ENCODE measurements at places on chromosomes 5 and 9.

GRCh38 chr5:34496260-34496691 lies 159.9 kb upstream of the RAI14 start:
- DNase-seq = no peak

DNA sequence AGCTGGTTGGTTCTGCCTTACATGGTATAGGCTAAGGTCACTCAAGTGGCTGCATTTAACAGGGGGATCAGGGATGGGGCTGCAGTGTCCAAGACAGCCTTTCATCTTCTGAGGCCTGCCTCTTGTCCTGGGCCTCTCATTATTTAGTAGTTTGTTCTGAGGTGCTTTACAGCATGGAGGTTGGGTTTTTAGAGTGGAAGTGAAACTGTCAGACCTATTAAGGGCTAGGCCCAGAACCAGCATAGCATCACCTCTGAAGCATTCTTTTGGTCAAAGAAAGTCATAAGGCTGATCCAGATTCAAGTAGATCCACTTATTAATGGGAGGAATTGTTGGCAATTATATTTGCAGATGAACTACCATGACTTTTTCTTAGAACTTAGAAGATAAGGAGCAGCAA lies 146.0 kb upstream of the NMUR2 start:
- no peak for DNase-seq

GRCh38 chr9:136291306-136292025 lies 12.4 kb downstream of the CCDC187 start:
- DNase-seq = no peak

DNA sequence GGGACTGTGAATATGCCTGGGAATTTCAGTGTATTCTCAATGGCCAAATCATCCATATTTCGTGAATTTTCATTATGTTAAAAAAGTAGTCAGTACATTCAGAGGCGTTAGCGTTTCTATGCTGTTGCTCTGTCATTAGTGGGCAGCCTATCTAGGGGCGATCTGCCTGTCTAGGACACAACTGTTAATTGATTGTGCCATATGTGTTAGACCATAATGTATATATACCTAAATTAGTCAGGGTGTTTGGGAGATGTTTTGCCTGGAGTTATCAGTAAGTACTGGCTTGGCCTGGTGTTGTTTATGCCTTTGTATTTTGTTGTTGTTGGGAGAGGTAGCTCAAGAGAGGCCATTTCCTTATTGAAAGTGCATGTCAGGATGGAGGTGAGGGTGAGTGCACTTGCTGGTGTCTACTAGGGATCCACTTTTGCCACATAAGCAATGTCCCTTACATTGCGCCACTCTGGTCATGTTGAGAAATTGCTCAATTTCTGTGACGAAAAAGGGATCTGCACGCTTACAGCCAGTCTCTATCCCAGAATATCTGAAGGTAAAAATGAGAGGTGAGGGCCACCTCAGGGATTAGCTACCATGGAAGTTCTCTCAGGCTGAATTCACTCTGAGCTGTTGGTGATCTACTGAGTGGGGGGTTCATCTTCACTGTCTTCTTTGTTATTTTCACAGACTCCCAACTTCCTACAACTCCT lies 123.3 kb downstream of the ST8SIA4 start:
- peak; percentile 38 for DNase-seq

GRCh38 chr9:115673599-115673998 lies 480.0 kb upstream of the PAPPA start:
- DNase-seq = no peak

GRCh38 chr9:122042056-122042455 lies 51.1 kb downstream of the TTLL11 start:
- no peak for DNase-seq

GRCh38 chr9:75937521-75938258 lies 47.2 kb downstream of the PCSK5 start:
- DNase-seq = no peak

DNA sequence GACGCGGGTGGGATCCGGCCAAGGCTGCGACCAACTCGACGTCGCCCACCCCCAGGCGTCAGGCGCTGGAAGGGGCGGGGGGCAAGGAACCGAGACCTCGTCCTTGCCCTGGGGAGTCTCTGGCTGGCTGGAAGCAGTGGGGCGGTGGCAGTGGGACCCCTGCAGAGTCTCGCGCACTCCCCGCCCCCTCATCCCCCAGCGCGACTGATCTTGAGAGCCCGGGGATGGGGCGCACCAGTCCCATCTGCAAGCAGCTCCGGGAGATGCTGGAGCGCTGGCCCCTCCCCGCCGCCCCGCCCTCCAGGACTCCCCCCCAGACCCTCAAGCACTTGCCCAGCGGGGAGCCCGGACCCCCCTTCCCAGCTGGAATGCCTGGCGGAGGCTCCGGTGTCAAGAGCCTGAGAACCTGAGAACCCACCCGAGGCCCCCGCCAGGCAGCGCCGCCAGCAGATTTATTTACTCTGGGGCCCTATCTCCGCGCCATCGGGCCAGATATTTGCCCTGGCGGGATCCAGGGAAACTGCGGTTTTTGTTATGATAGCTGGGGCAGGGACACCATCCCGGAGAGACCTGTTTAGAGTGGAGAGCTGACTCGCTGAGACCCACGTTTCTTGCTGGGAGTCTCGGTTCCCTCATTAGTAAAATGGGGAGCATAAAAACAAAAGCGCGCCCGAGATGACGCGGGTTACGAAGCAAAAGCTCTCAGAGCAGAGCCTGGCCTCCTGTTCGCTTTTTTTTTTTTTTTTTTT lies 1.2 kb downstream of the PRRT1B start:
- DNase-seq = no peak

GRCh38 chr9:8564960-8565359 lies 765.4 kb upstream of the DMAC1 start:
- no peak for DNase-seq

GRCh38 chr9:109020581-109021511 lies 7.5 kb upstream of the CTNNAL1 start:
- no peak for DNase-seq

GRCh38 chr5:126516133-126516532 lies 78.9 kb downstream of the ALDH7A1 start:
- DNase-seq = no peak

DNA sequence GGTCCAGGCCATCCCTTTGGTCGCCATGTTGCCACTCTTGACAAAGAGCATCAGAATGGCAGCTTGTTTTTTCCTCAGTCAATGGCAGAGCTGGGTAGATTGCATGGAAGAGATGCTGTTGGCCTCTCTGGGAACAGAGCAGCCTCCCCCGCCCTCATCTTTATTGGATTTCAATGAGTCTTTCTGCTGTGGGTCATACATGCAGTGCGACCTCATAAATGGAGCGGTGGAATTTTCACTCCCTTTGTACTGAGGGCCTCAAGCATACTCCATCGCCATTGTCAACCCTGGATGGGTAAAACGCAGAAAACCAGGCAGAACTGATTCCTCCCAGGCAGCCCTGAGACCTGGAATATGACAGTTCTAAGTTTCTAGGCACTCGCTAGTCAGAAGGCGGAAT lies 71.8 kb downstream of the ZNF618 start:
- DNase-seq = peak; percentile 0

GRCh38 chr5:97538912-97539311 lies 355.9 kb upstream of the RIOK2 start:
- no peak for DNase-seq

DNA sequence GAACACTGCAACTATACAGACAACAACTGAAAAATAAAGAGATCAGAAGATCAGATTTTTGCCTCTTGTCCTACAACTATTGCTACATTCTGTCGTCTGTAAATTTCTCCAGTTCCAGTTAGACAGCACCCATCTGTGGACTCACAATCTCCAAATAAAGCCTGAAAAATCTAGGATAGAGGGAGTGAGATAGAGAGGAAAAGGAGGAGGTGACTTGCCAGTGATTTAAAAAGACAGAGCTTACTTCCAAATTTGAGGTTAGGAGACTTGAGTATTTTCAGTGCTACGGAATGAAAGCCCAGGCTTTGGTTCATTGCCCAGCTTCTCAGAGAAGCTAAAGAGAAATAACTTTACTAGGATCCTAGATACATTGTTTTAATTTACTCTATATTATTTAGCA lies 63.6 kb downstream of the PTCD2 start:
- no peak for DNase-seq

GRCh38 chr9:76161541-76161940 lies 232.7 kb downstream of the RFK start:
- DNase-seq = peak; percentile 60

DNA sequence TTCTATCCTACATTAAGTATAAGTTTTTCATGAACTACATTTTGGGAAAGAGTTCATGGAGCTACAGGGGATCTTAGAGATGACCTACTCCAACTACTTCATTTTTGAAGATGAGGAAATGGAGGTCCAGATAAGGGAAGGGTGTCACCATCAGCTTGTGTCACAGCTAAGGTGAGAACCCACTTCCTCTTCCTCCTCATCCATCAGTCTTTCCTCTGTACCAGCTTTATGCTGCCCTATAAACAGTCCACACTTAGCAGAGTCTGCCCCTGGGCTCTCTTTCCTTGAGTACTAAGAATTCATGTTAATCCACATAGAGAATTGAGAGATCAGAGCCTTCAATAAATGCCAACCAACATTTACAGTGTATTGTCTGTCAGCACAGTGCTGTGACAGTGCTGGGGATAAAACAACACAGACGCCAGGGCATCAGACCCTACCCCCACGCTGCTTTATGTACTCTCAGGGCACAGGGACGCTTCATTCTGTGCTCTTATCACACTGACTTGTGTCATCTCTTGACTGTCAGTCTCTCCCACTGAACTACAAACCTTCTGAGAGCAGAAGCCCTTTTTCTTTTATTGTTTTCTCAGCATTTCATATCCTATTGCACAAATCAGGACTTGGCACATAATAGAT lies 22.1 kb downstream of the ADRB2 start:
- DNase-seq = no peak

GRCh38 chr9:75378036-75378435 lies 289.7 kb downstream of the OSTF1 start:
- DNase-seq = peak; percentile 40

GRCh38 chr9:33225319-33226147 lies 14.4 kb upstream of the SPINK4 start:
- peak; percentile 79 for DNase-seq

DNA sequence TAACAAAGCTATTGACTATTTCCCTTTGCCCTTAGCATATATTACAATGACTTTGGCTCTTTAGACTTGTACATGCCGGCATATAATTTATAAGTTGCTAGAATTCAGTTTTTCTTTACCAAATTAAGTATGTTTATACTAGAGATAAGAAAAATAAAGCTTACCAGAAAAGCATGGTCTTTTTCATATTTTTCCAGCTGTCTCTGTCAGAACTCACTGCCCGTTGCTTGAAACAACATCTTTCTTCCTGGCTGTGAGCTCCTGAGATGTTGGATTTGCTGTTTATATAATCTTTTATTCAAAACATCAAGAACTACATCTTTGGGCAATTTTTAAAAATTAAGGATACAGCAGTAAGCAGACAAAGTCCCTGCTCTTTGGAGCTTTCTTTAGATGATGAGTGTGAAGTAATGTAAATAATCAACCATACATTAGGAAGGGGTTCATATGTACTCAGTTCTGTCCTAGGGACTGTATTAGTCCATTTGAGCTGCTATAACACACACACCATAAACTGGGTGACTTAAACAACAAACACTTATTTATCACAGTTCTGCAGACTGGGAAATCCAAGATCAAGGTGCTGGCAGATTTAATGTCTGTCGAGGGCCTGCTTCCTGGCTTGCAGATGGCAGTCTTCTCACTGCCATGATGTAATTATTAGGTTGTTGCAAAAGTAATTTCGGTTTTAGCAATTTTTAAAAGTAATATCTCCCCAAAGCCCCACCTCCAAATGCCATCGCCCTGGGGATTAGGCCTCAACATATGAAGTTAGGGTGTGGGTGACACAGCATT lies 45.4 kb upstream of the RANBP3L start:
- no peak for DNase-seq

- DNase-seq = no peak
These were observed 23.1 kb upstream of the CATSPER3 start for GRCh38 chr5:134944630-134945029.

GRCh38 chr5:32443541-32444430 lies 754 bp downstream of the ZFR start:
- DNase-seq = no peak

DNA sequence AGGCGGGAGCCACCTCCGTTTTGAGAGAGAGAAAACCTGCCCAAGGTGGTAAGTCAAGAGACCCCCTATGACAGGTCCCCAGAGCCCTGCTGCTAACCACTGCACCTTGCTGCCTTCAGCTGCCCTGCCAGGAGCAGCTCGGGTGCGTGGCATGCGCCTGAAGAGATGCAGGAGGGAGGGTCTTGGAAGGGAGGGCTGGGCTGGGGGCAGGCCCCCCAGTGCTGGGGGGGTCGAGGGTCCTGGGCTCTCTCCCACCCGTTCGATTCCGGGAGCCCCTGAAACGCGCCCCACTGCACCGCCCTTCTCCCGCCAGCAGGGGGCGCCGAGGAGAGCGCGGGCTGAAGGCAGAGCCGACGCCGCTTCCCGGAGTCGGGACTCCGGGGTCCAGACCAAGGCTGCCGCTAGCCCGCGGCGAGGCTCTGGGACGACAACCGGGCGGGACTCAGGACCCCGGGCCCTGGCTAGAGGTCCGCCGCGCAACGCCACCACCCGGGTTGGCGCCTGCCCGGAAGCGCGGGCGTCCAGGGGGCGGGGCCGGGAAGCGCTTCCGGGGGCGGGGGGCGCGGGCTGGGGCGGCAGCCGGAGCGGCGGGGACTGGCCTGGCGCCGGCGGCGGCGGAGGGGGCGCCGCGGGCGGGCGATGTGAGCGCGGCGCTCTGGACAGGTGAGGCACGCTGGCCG lies at the start of gene ZBTB34:
Gene ZBTB34 (plus strand): TSS at position 563 of the 680 bp plus-strand sequence. CDS start 18,761 bp downstream, outside the sequence.
- DNase-seq = peak; percentile 53

DNA sequence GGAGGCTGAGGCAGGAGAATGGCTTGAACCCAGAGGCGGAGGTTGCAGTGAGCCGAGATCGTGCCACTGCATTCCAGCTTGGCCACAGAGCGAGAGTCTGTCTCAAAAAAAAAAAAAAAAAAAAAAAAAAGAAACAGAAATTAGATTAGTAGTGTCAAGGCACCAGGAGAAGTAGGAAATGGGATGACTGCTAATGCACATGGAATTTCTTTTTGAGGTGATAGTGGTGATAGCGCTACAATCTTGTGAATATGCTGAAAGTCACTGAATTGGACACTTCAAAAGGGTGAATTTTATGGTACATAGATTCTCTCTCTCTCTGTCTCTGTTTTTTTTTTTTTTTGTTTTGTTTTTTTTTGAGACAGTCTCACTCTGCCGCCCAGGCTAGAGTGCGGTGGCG lies 42.1 kb upstream of the SUB1 start:
- no peak for DNase-seq

GRCh38 chr5:131239686-131240085 lies 24.2 kb upstream of the CDC42SE2 start:
- no peak for DNase-seq

- DNase-seq = no peak
These were observed 18.3 kb downstream of the MARCHF3 start for GRCh38 chr5:127011961-127012644.

GRCh38 chr5:3595006-3595961 lies at the start of gene IRX1:
TSS of gene IRX1 (plus strand) at chr5:3595832. CDS start at chr5:3596106, 274 bp downstream.
- DNase-seq = no peak

DNA sequence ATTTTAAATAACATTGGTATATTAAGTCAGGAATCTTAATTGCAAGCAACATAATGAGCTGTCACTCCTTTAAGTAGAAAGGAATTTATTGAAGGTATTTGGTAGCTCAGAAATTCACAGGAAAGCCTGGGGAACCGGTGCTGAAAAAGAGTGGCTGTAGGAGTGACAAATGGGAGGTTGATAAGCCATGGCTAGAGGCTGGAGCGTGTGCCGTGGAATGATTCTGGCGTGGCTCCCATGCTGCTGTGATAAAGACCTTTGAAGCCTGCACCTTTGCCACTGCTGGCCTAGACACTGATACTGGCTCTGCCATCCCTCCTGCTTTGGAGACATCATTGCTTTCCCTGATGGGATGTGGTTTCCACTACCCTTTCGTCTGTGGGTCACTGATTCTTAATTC lies 65.7 kb upstream of the ATG10 start:
- no peak for DNase-seq

- no peak for DNase-seq
These were observed 416.5 kb upstream of the TLE4 start for GRCh38 chr9:79155308-79155707.

All from mucosa of gallbladder (tissue), 1 donor.